PC-3 (cell line): ENCODE measurements at places on chromosomes 1 and 21. TPM values are rescaled to one million over a fixed set of nuclear protein-coding genes. Genes with fewer than 3 reads are reported as not detected.
A peak's percentile ranks its signal among the peaks of the same experiment; 100 is the strongest.

The CYP4X1 gene
- 0.52 and 1.0 TPM in 2 replicates for total RNA-seq

The SLC5A9 gene
- total RNA-seq = not detected in 2 replicates

- no peaks in the 10 kb centered on the region for H3K36me3 ChIP-seq
- H3K27ac ChIP-seq = no peak overlapping the region
- H3K4me1 ChIP-seq = no peaks in the 10 kb centered on the region
- no peak for DNase-seq
- H3K4me3 ChIP-seq = no peak overlapping the region
These were observed 216.6 kb downstream of the ST6GALNAC3 start for GRCh38 chr1:76291191-76291590.

DNA sequence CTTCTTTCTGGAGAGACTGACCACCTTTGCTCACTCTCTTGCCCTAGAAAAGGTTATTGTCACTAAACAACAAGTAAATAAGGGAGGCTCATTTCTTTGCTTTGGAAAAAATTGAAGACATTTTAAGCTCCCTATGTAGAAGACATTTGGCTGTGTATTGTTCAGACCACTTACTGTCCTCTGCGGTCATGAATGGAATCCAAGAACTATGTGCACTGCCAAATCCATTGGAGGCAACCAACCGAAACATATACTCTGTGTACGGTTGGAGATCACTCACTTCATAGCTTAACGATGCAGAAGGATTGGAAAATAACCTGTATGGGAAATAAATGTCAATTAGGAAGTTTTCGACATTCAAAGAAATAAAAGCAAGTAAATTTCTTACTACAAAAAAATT is 332.8 kb downstream of the KCTD3 start:
- DNase-seq = no peak
- no peak overlapping the region for H3K4me3 ChIP-seq
- peaks cover 90% of the 10 kb centered on the region for H3K27me3 ChIP-seq
- H3K36me3 ChIP-seq = no peaks in the 10 kb centered on the region
- no peaks in the 10 kb centered on the region for H3K4me1 ChIP-seq

The GJA8 gene
- not detected in 2 replicates for total RNA-seq

The LCE1A gene
- not detected in 2 replicates for total RNA-seq

The SLC19A2 gene
- total RNA-seq = 8.6 and 11.0 TPM in 2 replicates

DNA sequence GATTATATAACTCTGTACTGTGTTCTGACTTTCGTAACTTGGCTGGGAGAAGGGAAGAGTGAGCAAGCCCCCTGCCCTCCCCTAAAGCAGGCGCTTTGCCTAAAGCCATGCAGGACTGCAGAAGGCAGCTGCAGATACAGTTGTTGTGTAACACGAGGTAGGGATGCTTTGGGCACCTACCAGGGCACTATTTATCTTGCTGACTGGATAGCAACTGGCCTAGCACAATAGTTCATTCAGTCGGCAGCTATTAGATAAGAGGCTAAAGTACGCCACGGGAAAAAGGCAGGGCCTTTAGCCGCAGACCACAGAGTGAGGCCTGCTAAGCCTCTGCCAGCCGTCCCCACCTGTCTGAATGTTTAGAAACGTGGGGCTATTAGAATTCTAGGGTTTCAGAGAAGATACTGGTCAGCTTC is 80.9 kb downstream of the TTC3 start:
- H3K4me1 ChIP-seq = peaks cover 42% of the 10 kb centered on the region
- peak overlapping the region; percentile 90 for H3K27ac ChIP-seq
- H3K4me3 ChIP-seq = peak overlapping the region; percentile 25; the same call in 1 of the 2 replicates

DNA sequence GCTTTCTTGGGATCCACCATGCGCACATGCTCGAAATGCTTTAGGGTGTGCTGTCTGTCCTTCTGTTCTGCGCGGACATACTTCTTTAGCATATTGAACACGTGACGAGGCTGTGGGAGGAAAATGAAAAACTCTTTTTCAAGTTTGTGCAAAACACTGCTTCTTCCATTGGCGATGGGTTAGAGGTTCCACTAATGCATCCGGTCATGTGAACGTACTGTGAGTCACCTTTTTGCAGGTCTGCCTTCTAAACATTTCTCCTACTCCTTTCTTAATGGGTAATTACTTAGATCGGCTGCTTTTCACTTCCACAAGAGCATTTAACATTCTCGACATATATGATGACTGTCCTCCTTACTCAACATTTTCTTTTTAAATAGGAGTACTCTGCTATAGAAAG is 214.9 kb downstream of the APP start:
- H3K27me3 ChIP-seq = no peaks in the 10 kb centered on the region
- peaks cover 25% of the 10 kb centered on the region for H3K4me1 ChIP-seq
- no peak for DNase-seq
- H3K36me3 ChIP-seq = peaks cover 25% of the 10 kb centered on the region; the same call in 1 of the 2 replicates
- no peak overlapping the region for H3K4me3 ChIP-seq

DNA sequence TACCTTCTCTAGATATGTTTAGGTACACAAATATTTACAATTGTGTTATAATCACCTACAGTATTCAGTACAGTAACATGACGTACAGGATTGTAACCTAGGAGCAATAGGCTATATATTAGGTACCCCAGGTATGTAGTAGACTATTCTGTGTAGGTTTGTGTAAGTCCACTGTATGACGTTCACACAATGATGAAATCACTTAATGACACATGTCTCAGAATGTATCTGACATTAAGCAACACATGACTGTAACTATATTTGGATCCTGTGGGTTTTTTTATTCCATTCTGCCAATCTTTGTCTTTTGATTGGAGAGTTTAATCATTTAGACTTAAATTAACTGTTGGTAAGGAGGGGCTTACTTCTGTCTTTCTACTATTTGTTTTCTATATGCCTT is 52.1 kb downstream of the STYXL2 start:
- H3K4me1 ChIP-seq = no peaks in the 10 kb centered on the region
- H3K4me3 ChIP-seq = no peak overlapping the region
- H3K36me3 ChIP-seq = no peaks in the 10 kb centered on the region
- no peak for DNase-seq
- no peak overlapping the region for H3K27ac ChIP-seq

The MEX3A gene
- total RNA-seq = 12.9 and 14.7 TPM in 2 replicates
